Hair follicle dermal papilla cell (primary cell): ENCODE measurements at places on chromosomes 7 and 10. TPM values are rescaled to one million over a fixed set of nuclear protein-coding genes. Genes with fewer than 3 reads are reported as not detected.

Gene HOGA1
- total RNA-seq = 1.5 and 1.6 TPM in 2 replicates

Gene SYT15
- total RNA-seq = 0.12 and 0.16 TPM in 2 replicates

Gene CAMK2B
- total RNA-seq = not detected in 2 replicates

Gene ECHDC3
- 9.4 and 22.7 TPM in 2 replicates for total RNA-seq

Gene ENTPD1
- total RNA-seq = 0.24 and 0.32 TPM in 2 replicates

Gene CDK13
- 91.2 and 98.8 TPM in 2 replicates for total RNA-seq

Gene EPO
- not detected in 2 replicates for total RNA-seq

Gene SH3PXD2A
- total RNA-seq = 58.3 and 83.9 TPM in 2 replicates

Gene EPDR1
- 19.8 and 32.2 TPM in 2 replicates for total RNA-seq

Gene EN2
- total RNA-seq = not detected in 2 replicates

Gene EGR2
- total RNA-seq = 0.61 and 1.1 TPM in 2 replicates

Gene VGF
- 0.16 TPM in 1 of 2 replicates, not detected in the other for total RNA-seq

Gene GIMAP8
- not detected in 2 replicates for total RNA-seq

Gene COBL
- total RNA-seq = not detected in 2 replicates

Gene FAM25A
- total RNA-seq = not detected in 2 replicates

Gene TDRD1
- total RNA-seq = 3.3 and 4.7 TPM in 2 replicates

Gene LRRC17
- 4.4 and 4.9 TPM in 2 replicates for total RNA-seq

Gene RSPH10B
- total RNA-seq = not detected in 2 replicates

Gene FZD1
- total RNA-seq = 43.2 and 43.6 TPM in 2 replicates

Gene LIPN
- not detected in 2 replicates for total RNA-seq
